ENCODE measurements at places on chromosomes 4 and X.

GRCh38 chr4:13546941-13547484 lies 2.7 kb upstream of the NKX3-2 start:
- DNase-seq, result no peak

DNA sequence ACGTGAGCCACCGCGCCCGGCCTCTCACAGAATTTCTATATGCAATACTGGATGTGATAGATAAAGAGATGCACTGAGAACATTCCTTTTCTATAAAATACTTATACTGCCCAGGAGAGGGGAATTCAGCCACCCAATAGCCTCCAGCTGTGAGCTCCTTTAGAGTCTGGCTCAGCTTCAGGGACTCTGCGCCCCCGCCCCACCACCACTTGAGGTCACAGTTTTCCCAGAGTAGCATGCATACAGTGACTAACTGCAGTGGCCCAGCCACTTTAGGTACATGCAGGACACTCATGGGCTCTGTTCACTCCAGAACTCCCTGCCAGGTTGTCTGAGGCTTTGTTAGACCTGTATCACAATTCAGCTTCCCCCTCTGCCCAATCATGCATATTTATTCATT lies 144.4 kb upstream of the TET2 start:
- DNase-seq, result no peak

DNA sequence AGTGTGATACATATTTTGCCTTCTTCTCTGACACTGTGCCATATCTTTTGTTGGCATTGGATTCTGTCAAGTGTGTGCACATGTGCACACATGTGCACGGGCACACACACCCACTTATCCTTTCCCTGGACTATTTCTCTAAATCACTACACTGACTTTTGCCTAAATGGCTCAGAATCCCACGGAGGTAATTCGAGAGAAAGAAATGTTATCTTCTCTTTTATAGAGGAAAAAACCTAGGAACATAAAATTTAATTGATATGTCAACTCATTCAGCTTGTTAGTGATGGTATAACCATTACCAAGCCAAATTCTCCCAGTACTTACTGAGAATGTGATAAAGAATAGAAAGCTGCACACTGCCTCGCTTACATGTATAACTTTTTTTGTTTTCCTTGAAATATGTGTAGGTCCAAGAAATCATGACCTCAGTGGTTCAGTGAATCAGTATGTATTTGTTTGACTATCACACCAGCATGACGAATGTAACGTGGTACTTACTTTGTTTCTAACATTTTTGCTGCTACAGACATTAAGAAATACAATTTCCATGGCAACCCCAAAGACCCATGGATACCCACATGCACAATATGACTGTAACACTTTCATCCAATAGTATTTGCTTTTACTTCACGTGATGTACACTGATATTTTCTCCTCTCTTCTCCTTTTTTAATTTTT lies 163.0 kb downstream of the PCDH7 start:
- DNase-seq, result no peak

GRCh38 chr4:89645482-89645881 lies 191.5 kb downstream of the SNCA start:
- no peak for DNase-seq

DNA sequence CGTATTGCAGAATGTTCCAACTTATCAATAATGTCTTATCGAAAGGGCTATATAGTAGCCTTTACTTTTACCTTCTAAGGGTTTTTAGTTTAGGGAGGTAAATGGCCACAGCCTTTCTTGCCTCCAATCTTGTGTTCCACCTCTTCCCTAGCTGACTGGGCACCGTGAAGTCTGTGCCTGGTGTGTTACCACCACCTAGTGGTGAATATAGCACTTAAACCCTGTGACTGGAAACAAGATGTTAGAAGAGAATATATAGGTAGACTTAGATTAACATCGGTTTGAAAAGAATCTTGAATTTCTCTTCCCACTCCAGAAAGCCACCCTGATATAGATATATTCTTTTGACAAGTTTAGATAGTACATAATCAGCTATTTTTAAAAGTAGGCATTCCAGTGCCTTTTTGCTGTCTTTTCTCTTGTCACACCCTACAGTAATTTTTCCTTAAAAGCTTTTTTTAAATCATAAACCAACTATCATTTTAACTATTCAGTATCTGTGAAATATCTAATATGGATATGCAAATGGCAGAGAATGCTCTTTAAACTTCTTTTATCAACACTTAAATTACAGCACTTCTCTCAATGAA lies 27.8 kb upstream of the ADH7 start:
- DNase-seq, result peak; percentile 35

DNA sequence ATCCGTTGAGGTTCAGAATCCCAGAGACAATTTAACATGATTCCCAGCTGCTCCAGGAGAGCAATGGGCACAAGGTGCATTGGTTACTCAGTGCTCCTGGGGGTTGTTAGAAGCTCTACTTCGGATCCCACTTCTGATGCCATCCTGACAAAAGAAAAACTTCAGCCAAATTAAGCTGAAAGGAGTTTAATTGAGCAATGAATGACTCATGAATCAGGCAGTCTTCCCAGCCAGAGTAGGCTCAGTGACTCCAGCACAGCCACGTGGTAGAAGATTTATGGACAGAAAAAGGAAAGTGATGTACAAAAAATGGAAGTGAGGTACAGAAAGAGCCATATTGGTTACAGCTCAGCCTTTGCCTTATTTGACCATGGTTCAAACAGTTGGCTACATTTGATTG lies 95.7 kb downstream of the PWWP3B start:
- no peak for DNase-seq

DNA sequence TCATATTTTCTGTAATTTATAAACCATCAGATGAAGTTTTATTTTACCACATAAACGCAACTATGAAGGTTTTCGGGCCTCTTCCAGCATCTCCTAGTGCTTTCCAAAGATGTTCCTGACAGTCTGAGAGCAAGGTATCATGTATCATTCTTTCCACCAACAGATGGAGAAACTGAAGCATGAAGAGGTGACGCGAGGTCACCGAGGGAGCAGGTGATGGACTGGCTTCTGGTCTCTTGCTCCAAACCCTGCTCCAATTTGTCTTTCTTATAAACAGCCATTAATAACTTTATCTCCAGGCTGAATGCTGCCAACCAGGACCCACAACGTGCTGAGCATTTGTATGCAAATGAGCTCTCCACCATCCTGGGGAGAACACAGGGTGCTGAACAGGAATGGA lies 86.3 kb upstream of the MAML3 start:
- DNase-seq, result no peak

DNA sequence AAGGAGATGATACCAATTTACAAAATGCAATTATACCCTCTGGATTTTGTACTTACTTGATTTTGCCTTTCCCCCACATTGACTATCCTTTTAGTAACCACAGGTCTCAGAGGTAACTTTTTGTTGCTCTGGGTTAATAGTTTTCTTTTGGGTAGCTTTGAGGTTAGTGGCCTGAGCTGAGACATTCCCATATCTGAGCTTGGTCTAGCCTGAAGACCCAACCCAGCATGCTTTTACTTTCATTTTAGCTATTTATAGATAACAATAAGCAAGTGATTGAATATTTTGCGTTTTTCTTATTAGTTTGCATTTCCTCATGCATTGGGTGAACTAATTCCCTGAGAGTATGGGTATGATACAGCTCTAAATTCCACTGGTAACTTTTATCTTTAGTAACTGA lies 11.8 kb downstream of the HTN1 start:
- DNase-seq, result no peak

- no peak for DNase-seq
Observed at GRCh38 chrX:915427-916229, 285.0 kb downstream of the SHOX start.

GRCh38 chrX:68421636-68422035 lies 11.7 kb downstream of the OPHN1 start:
- no peak for DNase-seq

GRCh38 chrX:46805270-46805669 lies 31.6 kb upstream of the RP2 start:
- DNase-seq, result no peak

GRCh38 chr4:165294907-165295306 lies 32.6 kb upstream of the MSMO1 start:
- DNase-seq, result no peak

Data from mesothelial cell of epicardium (in vitro differentiated cells).